Endothelial cell of umbilical vein (primary cell): ENCODE measurements at places on chromosomes 16 and 17.

- peak; percentile 72 for DNase-seq
Measured at GRCh38 chr17:77445760-77446532, 305.2 kb downstream of the SEC14L1 start.

DNA sequence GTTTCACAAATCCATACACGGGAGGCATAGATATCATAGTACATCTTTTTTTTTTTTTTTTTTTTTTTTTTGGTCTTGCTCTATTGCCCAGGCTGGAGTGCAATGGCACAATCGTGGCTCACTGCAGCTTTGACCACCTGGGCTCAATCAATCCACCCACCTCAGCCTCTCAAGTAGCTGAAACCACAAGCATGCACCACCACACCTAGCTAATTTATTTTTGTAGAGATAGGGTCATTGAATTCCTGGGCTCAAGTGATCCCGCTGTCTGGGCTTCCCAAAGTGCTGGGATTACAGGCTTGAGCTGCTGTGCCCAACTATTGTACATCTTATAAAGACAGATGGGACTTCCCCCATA lies 3.5 kb upstream of the RAPGEFL1 start:
- DNase-seq: no peak

DNA sequence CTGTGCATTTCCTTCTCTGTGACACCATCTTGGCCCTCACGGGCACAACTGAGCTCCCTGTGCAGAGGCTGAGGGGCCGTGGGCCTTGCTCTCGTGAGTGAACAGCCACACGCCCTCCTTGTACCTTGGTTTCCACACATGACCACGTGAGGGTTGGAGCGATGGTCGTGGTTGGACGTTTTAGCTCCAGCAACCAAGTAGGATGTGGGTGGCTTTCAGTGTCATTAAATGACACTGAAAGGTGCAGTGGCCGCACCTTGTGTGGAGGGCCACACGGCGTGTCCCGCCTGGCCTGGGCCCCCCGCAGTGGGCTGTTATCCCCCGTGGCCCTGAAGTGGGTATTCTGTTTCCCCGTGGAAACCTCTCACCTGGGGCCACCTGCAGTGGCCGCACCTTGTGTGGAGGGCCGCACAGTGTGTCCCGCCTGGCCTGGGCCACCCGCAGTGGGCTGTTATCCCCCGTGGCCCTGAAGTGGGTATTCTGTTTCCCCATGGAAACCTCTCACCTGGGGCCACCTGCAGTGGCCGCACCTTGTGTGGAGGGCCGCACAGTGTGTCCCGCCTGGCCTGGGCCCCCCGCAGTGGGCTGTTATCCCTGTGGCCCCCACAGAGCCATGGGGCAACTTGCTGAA lies 28.2 kb downstream of the ACSF3 start:
- DNase-seq: no peak

- no peak for DNase-seq
Measured at GRCh38 chr17:17275971-17276370, 5.1 kb downstream of the COPS3 start.

- DNase-seq: no peak
Measured at GRCh38 chr17:34556384-34556783, 23.0 kb upstream of the TMEM132E start.

GRCh38 chr17:32958418-32958817 lies 30.5 kb downstream of the TMEM98 start:
- DNase-seq: no peak

DNA sequence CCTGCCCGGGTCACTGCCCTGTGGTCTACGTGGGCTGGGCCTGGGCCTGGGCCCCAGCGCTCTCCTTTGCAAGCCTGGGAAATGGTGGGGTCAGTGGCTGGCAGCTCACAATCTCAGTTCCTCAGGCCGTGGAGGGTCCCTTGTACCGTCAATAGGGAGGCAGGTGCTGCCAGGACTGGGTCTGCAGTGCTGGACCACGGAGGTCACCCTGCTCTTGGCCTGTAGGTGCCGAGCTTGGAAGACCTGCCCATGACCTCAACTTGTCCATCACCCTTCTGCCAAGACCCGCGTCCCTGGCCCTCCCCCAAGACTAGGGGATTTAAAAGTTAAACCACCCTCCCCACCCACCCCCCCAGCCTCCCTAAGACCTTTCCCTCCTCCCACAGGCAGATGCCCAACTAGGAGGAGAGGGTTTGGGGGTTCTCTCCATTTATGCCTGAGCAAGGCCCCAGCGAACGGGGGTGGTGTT lies 2.5 kb downstream of the TBX2 start:
- no peak for DNase-seq

- DNase-seq: no peak
Measured at GRCh38 chr17:34721326-34721725, 141.9 kb downstream of the TMEM132E start.

DNA sequence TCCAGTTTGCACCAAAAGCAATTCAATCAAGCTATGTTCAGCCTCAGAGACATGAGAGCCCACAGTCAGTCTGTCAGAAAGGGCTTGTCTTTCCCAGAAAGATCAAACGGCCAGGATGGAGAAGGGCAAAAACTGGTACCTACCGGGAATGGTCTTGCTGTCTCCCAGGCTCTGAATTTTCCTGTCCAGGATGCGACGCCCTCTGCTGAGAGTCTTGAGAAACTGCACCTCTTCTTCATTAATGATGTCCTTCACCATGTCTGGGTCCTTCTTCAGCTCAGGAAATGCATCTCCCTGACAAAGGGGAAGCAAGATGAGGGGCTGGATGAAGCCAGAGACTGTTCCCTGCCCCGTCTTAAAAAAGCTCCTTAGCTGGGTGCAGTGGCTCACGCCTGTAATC lies 15.8 kb upstream of the EXOSC6 start:
- DNase-seq: peak; percentile 65

GRCh38 chr16:3530371-3530914 lies 29.6 kb downstream of the CLUAP1 start:
- no peak for DNase-seq

DNA sequence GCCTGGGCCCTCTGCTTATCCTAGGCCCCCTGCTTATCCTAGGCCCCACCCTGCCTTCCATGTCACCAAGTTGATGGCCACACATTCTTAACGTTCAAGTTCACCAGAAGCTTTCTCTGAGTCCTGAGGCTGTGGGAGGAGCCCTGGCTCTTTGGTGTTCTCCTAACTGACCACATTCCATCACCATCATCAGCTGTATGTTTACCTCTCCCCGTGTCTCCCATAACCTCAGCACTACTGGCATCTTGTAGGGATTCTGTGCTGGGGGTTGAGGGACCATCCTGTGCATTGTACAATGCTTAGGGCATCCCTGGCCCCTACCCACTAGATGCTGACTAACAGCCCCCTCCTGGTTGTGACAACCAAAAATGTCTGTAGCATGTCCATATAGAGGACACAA lies 99.3 kb downstream of the NDE1 start:
- DNase-seq: no peak

- no peak for DNase-seq
Measured at GRCh38 chr16:84194018-84194417, 3.1 kb downstream of the ADAD2 start.

GRCh38 chr17:39090908-39091665 lies 60.4 kb downstream of the PLXDC1 start:
- DNase-seq: no peak

DNA sequence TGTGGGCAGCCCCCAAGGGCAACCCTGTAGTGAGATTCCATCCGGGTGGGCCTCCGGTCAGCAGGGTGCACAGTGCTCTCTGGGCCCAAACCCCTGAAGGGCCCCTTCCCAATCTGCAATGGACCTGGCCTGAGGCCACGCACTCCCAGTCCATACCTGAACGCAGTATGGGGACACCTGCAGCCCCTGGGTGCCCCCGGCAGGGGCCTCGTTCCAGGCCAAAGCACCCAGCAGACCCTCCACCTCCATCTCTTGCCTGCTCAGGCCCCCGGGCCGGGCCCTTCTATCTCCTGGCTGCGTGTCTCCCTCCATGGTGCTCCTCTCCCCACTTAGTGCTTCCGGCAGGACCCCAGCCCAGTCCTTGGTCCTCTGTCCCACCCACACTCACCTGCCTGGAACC lies 17.3 kb upstream of the AATK start:
- no peak for DNase-seq

DNA sequence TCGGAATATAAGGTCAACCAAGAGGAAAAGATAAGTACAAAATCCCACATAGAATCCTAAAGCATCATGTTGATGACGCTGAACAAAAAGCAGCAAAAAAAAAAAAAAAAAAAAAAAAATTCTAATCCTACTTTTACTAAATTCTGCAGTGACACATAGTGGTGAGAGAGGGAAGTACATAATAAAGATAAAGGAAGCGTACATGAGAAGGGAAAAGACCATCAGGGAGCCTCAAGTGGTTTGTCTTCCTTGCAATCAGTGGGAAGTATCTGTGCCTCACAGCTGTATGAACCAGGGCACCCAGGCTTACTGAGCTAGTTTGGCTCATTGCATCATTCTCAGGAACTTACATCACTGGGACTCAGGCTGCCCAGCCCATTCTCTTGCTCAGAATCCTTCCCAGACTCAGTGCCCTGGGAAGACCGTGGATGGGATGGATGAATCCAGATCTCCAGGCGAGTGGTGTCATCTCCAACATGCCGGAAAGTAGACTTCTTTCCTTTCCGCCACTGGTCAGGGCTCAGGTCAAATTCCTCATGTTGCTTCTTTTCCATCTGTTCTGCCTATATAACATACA lies 21.2 kb downstream of the SMG6 start:
- peak; percentile 71 for DNase-seq

DNA sequence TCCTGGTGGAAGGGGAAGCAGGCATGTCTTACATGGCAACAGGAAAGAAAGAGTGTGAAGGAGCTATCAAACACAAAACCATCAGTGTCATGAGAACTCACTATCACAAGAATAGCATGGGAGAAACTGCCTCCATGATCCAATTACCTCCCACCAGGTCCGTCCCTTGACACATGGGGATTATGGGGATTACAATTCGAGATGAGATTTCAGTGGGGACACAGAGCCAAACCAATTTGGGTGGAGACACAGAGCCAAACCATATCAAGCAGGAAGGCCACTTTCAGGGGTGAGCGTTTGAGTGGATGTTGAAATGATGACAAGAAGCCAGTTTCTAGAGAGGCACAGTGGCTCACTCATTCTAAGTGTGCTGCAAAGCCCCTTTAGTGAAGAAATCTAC lies 143.8 kb downstream of the CPPED1 start:
- DNase-seq: no peak

GRCh38 chr17:42034059-42034458 lies 14.2 kb downstream of the NKIRAS2 start:
- DNase-seq: no peak

DNA sequence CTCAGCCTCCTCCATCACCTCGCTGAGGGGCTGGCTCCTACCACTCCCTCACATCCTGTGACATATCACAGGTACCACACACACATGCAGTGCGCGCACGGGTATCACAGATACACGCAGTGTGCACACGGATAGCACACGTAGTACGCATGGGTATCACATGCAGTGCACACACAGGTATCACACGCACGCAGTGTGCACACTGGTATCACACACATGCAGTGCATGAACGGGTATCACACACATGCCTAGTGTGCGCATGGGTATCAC lies 30.1 kb downstream of the ACSF3 start:
- no peak for DNase-seq

DNA sequence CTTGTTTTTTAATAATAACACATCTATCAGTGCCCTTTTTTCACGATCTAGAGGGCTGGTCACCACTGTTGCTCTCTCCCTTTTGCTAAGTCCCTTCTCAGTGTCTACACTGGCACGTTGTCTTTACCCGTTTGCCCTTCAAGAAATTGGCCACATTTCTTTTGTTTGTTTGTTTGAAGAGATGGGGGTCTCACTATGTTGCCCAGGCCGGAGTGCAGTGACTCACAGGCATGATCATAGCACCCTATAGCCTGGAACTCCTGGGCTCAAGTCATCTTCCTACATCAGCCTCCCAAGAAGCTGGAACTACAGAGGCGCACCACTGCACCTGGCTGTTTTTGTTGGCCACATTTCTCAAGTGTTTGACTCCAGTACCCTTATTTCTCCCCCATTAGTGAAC lies 138.0 kb upstream of the AXIN2 start:
- DNase-seq: no peak

DNA sequence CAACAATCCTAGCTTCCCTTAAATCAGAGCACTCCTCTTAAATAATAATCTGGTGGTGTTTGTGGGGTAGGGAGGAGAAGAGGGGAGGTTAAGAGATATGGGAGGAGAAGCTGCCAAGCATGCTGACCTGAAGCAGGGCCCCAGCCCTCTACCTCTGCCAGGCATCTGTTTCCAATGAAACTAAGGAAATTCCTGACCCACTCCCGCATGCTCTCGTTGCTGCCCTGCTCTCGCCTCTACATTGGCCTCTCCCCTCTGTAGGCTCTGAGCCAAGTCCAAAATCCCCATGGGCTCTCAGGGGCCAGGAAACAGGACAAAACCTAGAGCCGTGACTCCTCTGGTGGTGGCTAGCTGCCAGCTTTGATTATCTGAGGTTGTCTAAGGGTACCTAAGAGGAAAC lies 559.5 kb upstream of the CDH11 start:
- no peak for DNase-seq

DNA sequence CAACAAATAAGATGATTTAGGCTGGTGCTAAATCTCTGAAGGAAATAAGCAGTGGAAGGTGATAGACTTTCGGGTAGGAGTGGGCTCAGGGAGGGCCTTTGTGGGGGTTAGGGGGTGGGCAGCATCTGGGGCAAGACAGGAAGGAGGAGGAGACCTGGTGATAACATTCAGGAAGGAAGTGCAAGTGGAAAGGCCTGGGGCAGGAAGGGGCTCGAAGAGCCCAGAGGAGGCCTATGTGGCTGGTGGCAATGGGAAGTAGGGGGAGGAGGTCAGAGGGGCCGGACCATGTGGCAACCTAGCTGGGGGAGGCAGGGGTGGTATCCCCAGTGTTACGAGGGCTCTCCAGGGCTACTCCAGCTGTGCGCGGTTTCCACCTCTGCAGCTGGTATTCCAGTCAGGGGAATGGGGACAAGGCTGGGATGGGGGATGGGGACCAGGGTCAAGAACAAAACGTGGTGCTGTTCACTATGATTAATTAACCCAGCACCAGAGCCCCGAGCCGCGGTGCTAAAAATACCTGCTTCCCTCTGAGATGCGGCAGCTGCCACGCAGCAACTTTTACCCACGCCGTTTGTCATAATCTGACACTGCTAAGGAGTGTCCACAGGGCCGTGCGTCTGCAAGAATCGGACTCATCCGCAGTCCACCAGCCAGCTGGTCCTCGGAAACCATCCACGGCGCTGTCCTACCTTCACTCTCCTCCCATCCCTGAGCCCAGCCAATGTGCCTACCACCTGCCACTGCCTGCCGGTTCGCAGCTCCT lies 5.2 kb upstream of the CCDC182 start:
- DNase-seq: no peak

GRCh38 chr16:28538733-28539596 lies at the start of gene NUPR1:
TSS of gene NUPR1 (minus strand) at chr16:28538974. CDS start at chr16:28538907, 67 bp downstream.
- DNase-seq: peak; percentile 62

- DNase-seq: no peak
Measured at GRCh38 chr17:64778240-64779097, 116.4 kb upstream of the SMURF2 start.

DNA sequence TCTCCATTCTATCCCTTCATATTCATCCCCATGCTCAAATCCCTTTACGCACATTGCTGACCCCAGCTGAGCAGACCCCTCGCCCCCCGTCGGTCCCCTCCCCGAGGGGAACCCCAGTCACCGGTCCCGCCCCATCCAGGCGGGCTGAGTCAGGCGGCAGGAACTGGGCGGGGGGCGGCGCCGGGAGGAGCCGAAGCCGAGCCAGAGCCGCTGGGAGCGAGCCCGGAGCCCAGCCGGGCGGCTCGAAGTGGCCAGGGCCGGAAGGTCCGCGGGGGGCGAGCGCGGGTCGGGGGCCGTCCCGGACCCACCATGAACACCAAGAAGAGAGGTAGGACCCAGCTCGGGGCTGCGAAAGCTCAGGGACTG lies 8.6 kb downstream of the RIPOR1 start:
- peak; percentile 79 for DNase-seq

- no peak for DNase-seq
Measured at GRCh38 chr17:17228521-17229279, 8.3 kb downstream of the FLCN start.

GRCh38 chr16:10862438-10862837 lies 14.6 kb upstream of the CIITA start:
- no peak for DNase-seq
